ENCODE measurements at places on chromosomes 3 and 15.

- DNase-seq: no peak
These were observed 85.9 kb downstream of the NR2F2 start for GRCh38 chr15:96416218-96416933.

DNA sequence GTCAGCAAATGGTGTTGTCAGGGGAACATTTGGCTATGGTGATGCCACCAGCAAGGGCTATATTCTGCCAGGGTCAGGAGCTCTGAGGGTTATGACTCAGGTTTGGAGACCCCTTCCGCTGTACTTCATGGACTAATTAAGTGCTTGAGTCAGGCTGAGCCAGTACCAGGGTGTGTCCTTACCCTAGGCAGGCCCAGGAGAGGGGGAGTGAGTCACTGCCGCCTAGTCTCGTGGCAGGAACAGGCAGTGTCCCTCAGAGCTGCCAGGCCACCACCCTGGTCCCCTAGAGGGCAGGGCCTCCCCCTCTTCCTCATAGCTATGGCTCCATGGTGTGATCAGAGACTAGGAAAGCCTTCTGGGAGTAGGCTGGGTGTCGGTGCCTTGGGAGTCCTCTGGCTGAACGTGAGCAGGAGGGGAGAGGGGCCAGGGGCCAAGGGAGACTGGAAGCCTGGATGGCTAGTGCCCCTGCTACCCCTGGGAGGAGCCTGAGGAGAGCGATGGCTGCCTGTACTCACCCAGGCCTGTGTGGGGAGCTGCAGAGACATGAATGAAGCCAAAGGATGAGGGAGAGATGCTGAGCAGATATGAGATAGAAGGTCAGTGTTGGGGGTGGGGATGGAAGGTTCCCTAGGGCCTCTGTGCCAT is 10.6 kb downstream of the MAPKAPK3 start:
- DNase-seq: no peak

- DNase-seq: no peak
These were observed 919.3 kb downstream of the TUSC7 start for GRCh38 chr3:117628823-117629291.

GRCh38 chr3:69521286-69521685 is 135.4 kb upstream of the FRMD4B start:
- no peak for DNase-seq

DNA sequence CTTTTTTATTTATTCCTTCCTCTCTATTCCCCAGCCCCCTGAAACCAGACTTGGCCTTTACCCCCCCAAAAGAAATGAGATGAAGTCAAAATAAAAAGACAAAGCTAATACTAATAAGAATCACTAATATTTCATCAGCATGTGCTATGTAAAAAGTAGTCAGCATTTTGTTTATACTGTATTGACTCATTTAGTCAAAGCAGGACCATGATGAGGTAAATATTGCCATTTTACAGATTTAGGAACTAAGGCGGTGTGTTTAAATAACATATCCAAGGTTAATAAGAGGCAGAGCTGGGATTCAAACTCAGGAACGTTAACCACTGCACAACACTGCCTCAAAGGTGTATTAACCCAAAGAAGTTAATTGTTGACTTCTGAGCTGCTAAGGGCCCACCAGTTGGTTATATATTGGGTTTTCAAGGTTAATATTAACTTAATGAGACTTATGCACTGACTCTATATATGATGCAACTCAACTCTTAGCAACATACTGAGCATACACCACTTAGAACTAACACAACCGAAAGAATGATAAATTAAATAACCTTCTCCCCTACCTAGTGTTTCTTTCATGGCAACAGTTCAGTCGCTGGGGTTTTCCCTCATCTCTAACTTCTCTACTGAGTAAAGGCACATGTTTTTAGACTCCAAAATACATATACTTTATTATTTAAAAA is 34.7 kb downstream of the FOXP1 start:
- no peak for DNase-seq

DNA sequence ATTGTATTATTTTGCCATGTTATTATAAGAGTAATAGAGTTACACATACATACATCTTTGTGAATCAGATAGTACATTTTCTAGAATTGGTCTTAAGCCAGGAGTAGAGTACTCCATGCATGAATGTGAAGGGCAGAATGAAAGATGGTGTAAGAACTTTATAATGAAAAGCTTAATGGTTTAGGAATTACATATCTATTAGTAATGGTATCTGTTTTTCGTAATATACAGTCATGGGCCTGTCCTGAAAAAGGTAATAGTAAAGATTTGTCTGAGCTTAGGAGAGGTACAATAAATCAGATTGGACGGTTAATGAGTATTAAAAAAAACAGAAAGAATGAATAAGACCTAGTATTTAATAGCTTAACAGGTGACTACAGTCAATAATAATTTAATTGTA is 118.2 kb upstream of the PRTG start:
- no peak for DNase-seq

GRCh38 chr3:96370637-96371036 is 443.8 kb upstream of the EPHA6 start:
- DNase-seq: no peak

- peak; percentile 68 for DNase-seq
These were observed 103.3 kb downstream of the SNRK start for GRCh38 chr3:43389388-43390254.

GRCh38 chr15:84975871-84976351 is 5.7 kb upstream of the PDE8A start:
- no peak for DNase-seq

DNA sequence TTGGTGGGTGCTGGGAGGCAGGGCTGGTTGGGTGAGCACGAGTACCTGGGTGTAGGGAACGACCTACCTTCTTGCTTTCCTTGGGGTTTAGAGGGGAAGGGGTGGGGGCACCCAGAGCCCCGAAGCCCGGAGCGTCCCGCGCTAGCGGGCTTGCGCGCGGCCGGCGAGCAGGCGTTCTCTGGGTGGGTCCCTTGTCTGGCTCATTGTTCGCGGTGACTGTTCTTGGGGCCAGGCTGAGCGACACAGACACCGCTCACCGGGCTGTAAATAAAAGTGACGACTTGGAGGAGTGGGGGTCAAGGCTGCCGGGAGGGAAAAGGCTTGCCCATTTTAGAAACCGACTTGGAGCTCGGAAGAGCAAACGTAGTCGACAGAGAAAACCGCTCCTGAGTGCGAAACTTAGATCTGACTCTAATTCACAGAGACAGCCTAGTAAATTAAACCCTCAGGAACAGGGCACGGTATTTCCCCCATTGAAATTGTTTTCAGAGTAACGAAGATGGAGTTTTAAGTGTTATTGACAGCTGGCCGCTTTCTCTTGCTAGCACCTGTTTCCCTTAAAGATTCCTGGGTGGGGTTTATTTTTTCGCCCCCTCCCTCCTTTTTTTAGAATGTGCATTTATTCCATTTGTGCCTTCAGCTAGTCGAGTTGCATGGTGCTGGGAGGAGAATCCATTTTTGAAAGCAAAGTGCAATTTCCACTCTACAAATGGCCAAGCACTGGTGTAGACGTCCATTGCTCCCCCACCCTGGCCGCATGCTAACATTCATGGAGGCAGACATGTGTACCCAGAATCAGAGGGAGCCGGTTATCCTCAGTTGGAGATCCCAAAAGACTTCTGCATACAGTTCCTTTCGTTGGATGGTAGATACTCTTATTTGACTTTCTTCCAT is 532.1 kb upstream of the SEMA6D start:
- DNase-seq: no peak

DNA sequence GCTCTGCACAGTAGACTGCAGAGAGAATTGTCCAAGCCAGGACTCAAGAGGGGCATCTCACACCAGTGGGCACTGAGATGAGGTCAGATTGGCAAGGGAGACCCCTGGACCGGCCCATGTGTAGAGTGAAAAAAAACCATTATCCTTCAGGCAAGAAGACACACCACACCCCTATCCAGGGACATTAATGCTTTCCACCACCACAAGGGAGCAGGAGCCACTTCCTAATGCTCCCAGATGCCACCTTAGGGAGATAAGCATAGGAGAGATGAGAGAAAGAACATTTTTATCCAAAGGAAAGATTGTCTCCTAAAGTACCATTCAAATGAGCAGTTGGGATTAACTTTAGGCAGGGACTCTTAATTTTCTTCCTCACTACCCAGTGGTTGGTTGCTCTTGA is 109.6 kb upstream of the PTX3 start:
- no peak for DNase-seq
